SK-MEL-5 (cell line): ENCODE measurements at places on chromosomes 1 and 21. TPM values are rescaled to one million over a fixed set of nuclear protein-coding genes. Genes with fewer than 3 reads are reported as not detected.
A peak's percentile ranks its signal among the peaks of the same experiment; 100 is the strongest.

- DNase-seq = no peak
These were observed 23.9 kb downstream of the INPP5B start for GRCh38 chr1:37922767-37923550.

- peak; percentile 95 for DNase-seq
These were observed 55.9 kb upstream of the SAMD13 start for GRCh38 chr1:84245563-84245962.

GRCh38 chr1:192958871-192959270, 100.3 kb downstream of the UCHL5 start:
- no peak for DNase-seq

RPTN gene
- not detected in 2 replicates for total RNA-seq

DNA sequence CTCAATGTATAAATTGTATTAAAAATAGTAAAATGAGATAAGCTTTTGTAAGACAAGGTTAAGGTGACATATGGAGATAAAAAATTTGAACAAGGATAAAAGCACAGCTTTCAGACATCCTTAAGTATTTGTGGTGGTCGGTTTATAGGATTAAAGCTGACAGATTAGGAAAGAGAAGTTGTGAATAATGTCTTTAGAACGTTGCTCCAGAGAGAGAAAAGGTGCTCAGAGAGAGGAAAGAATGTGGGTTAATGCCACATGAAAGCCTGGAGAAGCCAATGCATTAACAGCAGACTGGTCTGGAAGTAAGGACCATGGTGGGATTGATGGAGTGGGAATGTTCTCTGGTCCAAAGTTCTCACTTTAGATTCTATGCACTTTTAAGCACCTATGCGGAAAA, 44.8 kb downstream of the ATP6V1G3 start:
- DNase-seq = no peak

GRCh38 chr1:171245458-171246064, 2.7 kb upstream of the FMO1 start:
- DNase-seq = peak; percentile 82

- DNase-seq = no peak
These were observed 42.4 kb downstream of the NENF start for GRCh38 chr1:212475151-212475550.

DNA sequence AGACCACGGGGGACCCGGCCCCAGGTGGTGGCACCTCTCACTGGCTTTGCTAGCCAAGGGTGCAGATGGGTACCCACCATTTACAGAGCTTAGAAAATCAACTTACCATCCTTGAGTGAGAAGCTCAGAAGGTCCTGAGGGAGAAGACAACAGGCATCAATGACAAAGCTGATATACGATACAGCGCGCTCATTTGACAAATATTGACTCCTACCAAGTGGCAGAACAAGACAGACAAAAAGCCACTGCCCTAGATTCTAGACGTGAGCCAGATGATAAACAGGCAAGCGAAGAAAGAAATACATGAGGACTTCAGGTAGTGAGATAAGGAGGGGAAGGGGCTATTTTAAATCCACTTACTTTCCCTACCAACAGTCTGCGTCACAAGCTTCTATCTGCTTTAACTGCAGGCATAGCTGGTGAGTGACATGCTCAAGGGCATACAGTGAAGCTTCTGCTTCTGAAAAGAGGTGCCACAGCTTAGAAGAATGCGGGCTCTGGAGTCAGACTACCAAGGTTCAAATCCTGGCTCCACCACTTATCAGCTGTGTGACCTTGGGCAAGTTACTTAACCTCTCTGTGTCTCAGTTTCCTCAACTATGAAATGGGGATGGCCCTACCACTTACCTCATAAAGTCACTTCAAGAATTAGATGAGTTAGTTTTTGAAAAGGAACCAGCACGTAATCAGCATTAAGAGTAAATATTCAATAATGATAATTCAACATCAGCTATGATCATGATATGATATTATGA, 29.1 kb downstream of the TMCO4 start:
- no peak for DNase-seq

- no peak for DNase-seq
These were observed 24.3 kb downstream of the RPRD2 start for GRCh38 chr1:150388241-150388640.
